Ammon's horn (tissue), 1 donor: ENCODE measurements at places on chromosomes 1 and 21.

GRCh38 chr1:210653771-210654170 is 325.1 kb downstream of the HHAT start:
- DNase-seq: peak; percentile 50

DNA sequence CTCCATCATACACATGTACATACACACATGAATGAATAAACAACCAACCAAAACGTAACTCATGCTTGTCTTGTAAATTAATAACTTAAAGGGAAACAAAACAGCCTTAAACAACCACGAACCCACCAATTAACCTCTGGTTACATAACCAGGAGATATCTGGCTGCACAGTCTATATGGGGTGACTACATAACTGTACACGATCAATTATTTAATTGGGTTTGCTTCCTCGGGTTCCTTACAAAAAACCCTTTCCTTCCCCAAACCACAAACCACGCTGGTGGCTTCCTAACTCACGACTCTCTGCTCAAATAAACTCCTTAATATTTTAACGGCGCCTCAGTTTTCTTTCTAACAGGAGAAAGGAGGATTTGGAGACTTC is 744 bp downstream of the ZNF670 start:
- no peak for DNase-seq

- peak; percentile 76 for DNase-seq
Observed at GRCh38 chr1:4825800-4826450, 171.5 kb downstream of the AJAP1 start.

GRCh38 chr21:44813149-44813548 is 4.7 kb downstream of the SUMO3 start:
- DNase-seq: no peak

GRCh38 chr1:1324524-1325287 is at the start of the genes CPTP and INTS11:
CPTP (plus strand) TSS chr1:1324802; CDS start chr1:1326911, 2,109 bp downstream.
INTS11 (minus strand) TSS chr1:1324660; CDS start chr1:1324608, 52 bp downstream.
- DNase-seq: peak; percentile 90

DNA sequence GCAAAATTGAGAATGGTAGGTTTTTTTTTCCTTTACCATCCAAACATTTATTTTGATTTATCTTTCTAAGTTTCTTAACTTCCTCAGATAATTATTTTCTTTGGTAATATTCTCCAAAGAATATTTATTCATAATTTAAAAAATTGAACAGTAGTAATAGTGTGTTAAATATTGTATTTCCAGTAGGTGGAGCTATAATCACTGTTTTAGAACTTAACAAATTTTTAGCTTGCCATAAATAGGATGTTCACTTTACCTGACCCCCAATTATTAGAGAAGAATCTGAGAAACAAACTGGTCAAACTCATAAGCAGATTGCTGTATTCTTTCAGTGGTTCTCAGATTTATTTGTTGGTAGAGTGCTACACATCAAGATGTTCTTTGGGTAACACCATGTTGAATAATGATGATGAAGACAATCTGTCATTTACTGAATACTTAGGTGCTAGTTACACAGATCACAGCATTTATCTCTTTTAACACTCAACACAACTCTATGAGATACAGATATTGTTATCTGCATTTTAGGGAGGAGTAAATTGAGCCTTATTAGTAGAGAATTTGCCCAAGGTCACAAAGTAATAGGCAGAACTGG is 82.4 kb upstream of the GPR88 start:
- DNase-seq: no peak

- DNase-seq: no peak
Observed at GRCh38 chr1:172185211-172185610, 235.3 kb upstream of the C1orf105 start.

DNA sequence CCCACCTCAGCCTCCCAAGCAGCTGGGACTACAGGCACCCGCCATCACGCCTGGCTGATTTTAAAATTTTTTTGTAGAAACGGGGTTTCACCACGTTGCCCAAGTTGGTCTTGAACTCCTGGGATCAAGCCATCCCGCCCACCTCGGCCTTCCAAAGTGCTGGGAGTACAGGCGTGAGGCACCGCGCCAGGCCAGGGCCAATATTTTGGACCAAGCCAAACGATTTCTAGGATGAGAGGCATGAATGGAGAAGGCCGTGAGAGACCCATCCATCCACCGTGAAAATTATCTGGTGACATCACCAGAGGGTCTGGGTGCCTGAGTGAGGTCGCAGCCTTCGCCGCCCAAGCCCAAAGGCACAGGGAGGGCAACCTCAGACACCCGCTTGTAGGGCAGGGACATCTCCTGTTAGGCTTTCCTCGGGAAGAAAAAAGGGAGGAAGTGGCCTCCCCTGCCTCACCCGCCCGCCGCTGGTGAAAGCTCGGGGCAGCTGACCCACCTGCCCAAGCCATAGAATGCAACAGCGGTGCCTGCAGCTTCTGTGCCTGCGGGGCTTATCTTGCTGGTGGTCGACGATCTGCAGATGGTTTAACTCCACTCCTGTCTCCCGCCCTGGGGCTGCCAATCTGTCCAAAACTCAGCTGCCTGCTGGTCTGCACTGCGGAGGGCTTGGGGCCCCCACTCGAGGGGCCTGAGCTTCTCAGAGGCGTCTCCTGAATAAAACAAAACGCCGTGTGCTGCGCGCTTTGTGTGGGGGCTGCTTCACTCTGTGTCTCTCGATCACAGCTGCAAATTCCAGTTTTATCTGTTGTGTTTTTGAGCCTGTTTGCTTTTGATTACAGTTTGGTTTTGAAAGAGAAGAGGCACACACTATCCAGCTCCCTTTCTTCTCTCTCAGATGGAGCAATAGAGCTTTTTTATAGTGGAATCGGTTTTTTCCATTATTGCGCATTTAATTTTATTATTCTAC is 85.8 kb downstream of the MRPS6 start:
- no peak for DNase-seq

GRCh38 chr1:172723251-172723650 is 64.3 kb downstream of the FASLG start:
- no peak for DNase-seq

DNA sequence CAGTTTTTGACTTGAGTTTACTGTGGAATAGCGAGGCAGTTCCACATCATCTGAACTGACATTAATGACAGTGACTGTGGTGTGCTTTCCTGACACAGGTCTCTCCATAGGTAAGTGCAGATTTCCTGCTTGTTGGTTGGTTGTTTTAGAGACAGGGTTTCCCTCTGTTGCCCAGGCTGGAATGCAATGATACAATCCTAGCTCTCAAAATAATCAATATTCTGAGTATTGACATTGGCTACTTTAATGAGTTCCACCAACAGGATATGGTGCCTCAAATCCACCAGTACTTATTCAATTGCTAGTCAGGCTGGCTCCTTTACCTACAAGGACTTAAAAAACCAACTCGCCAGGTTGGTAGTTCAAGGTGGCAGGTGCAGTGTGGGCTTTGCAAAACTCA is 63.8 kb downstream of the CLSTN1 start:
- no peak for DNase-seq

GRCh38 chr1:22197644-22198043 is 54.7 kb upstream of the WNT4 start:
- DNase-seq: no peak

DNA sequence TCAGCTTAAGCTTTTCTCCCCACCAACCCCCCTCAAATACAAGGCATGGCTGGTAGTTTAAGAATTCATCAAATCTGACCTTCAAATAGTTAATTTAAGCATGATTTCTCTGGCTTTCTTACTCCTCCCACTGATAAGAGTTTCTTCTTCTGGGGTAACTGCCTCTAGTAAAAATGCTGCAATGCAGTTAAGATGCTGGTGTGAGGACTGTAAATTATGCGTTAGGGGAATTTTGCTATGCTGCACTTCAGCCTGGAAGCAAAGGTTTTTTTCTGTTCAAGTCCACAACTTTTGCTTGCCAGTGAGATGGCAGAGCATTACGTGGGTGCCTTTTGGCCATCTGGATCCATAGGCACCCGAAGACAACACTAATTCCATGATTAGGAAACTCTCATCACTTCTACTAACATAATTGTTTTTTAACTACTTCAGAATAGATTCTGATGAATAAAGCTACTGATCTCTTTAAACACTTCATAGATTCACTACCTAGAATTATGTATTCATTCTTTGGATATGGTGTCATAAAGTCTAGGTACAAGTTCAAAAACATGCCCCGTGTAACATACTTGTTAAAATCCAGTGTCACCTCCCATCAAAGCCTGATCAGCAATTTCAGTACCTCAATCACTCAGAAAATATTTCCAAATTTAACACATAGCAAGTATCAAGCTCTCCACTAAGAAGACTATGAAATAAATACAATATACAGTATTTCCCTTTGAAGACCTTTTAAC is 8.8 kb upstream of the SMYD2 start:
- DNase-seq: no peak

DNA sequence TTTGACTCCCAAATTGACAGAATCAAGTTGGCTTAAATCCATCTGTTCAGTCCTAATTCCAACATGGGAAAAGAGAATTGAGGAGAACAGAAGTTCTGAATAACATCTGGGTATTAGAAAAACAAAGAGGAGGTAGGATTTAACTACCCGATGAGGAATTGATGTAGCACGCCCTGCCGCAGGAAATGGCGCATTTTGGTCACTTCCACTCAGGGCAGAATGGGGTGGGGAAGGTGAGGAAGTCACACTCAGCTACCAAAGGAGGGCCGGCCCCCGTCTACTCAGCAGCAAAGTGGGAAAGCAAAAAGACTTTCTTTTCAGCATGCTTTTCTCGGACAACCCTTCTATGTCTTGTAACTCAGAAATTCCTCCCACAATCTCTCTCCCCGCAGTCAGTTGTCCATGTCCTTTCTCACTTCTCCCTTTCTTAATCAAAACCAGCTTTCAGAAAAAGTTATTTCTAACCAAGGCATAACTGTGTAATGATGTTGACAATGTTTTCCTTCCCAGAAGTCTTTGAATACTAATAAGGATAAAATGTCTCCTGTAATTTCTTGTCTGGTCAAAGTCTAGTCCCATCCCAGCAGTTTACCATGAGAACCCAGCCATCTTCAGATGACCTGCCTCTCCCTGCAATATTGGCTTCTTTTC is 60.5 kb upstream of the SIPA1L2 start:
- no peak for DNase-seq

GRCh38 chr1:214338212-214338611 is 57.3 kb downstream of the SMYD2 start:
- no peak for DNase-seq

DNA sequence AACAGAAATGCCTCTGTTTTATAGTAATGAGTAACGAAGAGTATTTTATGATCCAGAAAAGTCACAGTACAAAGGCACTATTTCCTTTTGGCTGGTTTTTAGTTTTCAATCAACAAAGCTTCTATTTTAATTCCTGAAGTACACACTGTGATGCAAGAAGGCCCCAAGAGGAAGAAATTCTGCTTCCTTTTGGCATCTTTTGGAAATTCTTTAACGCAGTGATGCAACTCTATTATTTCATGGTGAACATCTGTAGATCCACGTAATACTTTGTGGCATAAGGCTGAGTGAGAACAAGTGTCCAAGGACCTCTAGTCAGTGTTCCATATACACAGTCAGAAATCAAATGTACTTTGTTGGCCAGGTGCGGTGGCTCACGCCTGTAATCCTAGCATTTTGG is 137.5 kb downstream of the TGFB2 start:
- no peak for DNase-seq

- DNase-seq: no peak
Observed at GRCh38 chr21:45438391-45439145, 33.6 kb downstream of the COL18A1 start.

DNA sequence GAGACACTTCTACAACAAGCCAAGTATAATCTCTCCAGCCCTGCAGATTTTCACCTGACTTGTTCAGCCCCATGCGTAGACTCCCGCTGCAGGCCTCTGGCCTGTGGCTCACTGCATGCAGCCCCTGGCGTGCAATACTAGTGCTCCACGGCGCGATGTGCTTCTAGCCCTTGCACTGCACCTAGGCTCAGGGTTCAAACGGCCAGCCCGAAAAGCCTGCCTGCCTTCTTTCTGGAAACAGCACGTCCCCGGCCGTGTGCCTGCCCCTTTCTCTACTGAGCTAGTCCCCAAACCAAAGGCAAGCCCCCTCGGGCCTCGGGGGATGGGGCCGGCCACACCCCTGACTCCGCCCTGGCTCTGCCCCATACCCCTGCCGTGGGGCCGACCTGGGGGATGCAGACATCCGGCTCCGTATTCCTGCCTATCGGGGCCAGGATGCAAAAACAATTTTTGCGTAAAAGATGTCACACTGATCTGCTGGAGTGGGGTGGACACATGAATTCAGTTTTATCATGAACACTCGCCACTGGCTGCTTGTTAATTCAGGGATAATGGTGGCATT is 26.3 kb upstream of the TRAPPC10 start:
- no peak for DNase-seq

DNA sequence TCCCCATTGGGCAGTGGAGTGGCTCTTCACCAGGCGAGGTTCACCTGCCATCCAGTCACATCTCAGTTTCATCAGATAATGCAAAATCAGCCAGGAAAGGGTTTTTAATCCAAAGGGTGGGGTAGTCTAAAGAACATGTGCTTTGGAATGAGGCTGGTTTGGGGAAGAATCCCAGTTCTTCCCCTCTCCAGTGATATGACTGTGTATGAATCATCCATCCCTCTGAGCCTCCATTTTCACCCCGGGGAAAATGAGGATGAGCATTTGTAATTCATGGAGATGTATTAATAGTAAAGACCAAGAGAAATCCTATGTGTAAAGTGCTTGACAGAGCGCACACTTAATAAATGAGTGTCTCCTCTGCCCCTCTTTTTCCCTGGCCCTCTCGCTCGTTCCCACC is 215.1 kb upstream of the FGGY start:
- DNase-seq: no peak

DNA sequence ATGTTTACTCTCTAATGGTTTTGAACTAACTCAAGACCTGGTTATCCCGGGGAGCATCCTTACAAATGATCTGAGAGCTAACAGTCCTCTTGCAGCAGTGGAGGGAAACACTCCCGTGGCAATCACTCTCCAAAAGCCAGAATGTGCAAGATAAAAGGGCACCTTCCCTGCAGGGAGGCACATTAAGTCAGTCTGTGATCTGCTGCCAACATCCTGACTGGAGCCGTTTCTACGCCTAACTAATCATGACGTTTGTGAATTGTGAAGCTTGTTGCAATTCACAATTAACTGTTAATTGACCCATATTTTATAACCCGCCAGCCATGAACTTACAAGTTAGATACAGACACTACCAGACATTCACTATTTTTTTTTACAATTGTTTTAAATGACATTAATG is 52.1 kb upstream of the LGALS8 start:
- DNase-seq: no peak

GRCh38 chr1:218397752-218398339 is 52.7 kb downstream of the TGFB2 start:
- DNase-seq: no peak

DNA sequence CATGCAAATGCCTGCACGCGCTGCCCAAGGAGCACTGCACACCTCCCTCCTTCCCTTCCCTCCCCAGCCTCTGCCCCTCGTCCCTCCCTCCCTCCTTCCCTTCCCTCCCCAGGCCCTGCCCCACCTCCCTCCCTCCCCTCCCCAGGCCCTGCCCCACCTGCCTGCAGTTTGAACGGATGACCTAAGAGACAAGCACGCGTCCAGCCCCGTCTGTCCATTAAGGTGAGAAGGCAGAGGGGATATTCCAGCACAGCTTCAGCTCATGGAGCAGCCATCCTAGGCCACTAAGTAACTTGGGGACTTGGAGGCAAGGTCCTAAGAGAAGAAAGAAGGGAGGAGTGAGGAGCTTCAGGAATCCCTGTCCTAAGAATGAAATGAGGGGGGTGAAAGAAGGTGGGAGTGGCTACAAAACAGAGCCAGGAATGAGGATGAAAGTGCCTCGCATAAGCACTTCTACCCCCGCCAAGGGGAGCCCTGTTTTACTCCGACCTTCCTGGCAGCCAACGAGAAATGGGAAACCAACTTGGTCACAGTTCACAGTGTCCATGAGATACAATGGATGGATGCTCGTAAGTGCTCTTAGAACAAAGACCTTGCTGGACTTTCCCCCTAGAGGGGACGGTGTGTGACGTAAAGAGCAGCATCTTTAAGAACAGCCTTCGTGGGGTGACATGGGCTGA is 21.3 kb upstream of the EFHD2 start:
- no peak for DNase-seq
